ENCODE measurements at places on chromosomes 11 and 22.

DNA sequence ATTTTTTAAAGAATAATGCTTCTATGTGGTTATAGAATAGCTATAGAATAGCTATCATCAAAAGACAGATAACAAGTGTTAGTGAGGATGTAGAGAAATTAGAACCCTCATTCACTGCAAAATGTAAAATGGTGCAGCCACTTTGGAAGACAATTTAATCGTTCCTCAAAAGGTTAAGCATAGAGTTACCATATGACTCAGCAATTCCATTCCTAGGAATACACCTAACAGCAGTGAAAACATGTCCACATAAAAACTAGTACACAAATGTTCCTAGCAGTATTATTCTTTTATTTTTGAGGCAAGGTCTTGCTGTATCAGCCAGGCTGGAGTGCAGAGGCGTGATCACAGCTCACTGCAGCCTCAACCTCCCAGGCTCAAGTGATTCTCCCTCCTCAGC, 34.0 kb downstream of the RTL6 start:
- DNase-seq = no peak

GRCh38 chr22:23278883-23279675, 98.8 kb downstream of the BCR start:
- no peak for DNase-seq

- no peak for DNase-seq
Observed at GRCh38 chr11:41579546-41579945, 120.1 kb upstream of the LRRC4C start.

DNA sequence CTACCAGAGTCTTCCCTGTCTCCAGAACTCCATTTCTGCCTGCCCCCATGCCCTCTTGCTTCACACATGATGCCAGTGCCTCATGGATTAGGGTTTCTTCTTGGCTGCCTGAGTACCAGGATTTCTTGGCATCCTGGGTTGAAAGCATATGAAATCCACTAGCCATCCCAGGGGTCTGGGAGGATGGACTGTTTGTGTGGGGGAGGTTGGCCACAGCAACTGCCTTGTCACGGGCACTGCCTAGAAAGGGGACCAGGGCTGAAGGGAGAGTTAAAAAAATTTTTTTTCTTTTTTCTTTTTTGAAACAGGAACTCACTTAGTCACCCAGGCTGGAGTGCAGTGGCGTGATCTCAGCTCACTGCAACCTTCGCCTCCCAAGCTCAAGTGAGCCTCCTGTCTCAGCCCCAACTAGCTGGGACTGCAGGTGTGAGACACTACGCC, 4.2 kb downstream of the USP35 start:
- DNase-seq = no peak

DNA sequence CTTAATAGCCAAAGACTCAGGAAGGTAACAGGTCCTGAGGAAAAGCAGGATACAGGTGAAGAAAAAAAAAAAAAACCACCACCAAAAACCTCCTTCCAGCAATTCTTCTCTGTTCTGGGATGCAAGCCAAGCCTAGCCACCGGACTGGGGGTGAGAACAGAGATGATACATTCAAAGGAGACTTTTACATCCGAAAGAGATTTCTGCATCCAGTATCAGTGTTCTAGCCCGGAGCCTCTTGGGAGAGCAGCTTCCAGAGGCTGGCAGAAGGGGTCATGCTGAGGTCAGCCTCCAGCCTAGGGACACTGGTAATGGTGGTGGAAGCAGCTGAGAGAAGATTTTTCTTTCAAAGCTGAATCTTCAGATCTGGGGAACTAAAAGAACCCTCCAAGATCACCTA, 76.2 kb downstream of the KCNC1 start:
- DNase-seq = no peak

GRCh38 chr22:37636186-37636948, 3.1 kb upstream of the SH3BP1 start:
- no peak for DNase-seq

GRCh38 chr11:134497586-134497985, 85.5 kb upstream of the B3GAT1 start:
- no peak for DNase-seq

DNA sequence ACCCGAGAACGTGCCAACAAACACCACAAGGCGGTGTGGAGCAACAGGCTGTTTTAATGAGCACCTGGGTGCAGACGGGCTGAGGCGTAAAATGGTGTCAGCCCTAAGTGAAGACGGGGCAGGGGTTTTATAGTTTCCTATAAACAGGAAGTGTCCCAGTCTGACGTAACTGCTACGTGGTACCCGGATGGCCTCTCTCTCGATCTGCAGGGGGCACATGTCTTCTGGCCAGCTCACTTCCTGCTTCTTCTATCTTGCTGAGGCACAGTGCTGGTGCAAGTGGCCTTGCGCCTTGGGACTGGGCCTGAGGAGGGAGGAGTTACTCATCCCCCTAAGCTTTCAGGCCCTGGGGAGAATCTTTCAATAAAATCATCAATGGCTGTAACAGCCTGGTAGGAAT, 20.9 kb downstream of the OOSP3 start:
- DNase-seq = no peak

- DNase-seq = no peak
Observed at GRCh38 chr11:60631944-60632343, 67.5 kb upstream of the MS4A8 start.

- DNase-seq = no peak
Observed at GRCh38 chr11:106540001-106540400, 462.5 kb downstream of the AASDHPPT start.

DNA sequence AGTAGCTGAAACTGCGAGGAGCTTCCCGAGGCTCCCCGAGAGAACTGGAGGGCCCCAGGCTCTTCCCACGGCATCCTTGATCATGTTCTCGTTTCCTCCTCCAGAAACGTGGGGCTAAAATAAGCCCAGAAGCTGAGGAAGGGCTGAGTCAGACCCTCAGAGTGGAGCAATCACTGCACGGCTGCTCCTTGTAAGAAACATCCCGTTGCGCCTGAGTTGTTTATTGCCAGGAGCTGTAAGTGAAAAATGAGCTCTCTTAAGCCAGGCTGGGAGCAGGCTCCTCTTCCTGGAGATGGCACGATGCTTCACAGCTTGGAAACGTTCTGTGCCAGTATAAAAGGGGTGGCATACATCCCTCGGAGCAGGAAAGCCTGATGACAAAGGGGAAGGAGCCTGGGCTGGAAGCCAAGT, 47.3 kb upstream of the SYN3 start:
- DNase-seq = no peak

DNA sequence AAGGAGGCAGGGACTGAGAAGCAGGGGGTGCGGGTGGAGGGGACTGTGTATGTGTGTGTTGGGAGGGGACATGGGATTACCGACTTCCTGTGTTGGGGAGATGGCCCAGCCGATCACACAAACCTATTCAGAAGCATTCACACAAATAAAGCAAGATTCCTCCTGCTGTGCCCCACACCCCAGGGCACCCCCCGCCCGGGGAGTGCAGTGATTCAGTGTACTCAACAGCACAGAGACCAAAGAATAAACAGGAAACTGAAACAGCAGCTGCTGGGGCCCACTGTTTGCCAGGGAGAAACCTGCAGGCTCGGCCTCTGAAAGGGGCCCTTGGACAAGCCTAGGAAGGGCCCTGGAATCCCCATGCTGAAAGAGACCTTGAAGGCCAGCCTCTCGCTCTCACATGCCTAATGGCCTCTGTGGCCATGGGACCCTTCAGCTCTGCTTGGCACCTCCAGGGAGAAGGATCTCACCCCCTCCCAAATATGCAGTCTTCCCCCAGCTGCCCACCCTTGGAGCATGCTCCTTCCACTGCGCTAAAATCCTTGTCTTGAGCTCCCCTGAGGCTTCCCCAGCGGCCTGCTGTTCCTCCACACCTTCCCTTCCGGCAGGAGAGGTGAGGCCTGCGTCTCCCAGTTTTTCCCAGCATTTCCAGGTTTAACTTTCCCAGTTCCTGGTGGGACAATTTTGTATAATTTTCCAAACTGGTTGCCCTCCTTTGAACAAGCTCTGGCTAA, 72.9 kb downstream of the CSNK2A3 start:
- DNase-seq = no peak

GRCh38 chr22:50608996-50609395, 8.4 kb downstream of the MAPK8IP2 start:
- no peak for DNase-seq

GRCh38 chr11:20315800-20316199, 47.7 kb upstream of the HTATIP2 start:
- no peak for DNase-seq

- no peak for DNase-seq
Observed at GRCh38 chr11:130146796-130147195, 12.8 kb upstream of the ST14 start.

- no peak for DNase-seq
Observed at GRCh38 chr11:8056810-8057463, 24.1 kb upstream of the TUB start.

- peak; percentile 23 for DNase-seq
Observed at GRCh38 chr11:83572581-83573496, 286.7 kb upstream of the CCDC90B start.

GRCh38 chr11:124402326-124402922, 3.6 kb upstream of the OR8B3 start:
- peak; percentile 70 for DNase-seq

- no peak for DNase-seq
Observed at GRCh38 chr11:113238721-113239120, 75.7 kb upstream of the TTC12 start.

DNA sequence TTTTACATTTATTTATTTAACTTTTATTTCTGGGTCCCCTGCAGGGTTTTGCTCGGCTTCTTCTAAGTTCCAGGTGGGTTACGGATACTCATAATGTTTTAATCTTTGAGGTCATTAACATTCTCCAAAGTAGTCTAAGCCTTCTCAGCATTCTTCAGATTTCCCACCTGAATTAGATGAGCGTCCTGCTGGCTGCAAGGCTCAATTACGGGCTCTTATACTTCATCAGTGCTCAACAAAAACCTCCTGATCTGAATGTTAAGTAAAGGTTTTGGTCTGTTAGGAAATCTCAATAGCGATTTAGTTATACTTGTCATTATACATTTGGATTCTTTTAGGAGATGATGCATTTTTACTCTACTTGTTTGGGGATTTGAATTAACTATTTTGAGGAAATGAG, 27.3 kb upstream of the NFRKB start:
- DNase-seq = no peak

DNA sequence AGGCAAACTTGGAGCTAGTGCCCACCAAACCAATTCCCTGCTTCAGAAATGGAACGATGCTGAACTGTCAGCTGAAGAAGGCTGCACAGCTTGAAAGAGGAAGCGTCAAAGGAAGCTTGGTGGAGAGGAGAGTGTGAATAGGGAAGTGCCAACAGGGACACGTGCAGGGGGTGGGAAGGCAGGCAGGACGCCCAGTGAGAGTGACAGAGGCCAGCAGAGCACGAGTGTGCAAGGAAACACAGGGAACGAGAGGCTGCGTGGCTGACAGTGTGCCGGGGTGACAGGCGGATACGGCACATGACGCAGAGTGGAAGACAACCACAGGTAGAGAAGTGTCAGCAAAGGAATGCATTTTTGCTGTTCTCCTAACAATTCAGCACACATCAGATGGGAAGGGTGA, 196.4 kb downstream of the LARGE1 start:
- no peak for DNase-seq

DNA sequence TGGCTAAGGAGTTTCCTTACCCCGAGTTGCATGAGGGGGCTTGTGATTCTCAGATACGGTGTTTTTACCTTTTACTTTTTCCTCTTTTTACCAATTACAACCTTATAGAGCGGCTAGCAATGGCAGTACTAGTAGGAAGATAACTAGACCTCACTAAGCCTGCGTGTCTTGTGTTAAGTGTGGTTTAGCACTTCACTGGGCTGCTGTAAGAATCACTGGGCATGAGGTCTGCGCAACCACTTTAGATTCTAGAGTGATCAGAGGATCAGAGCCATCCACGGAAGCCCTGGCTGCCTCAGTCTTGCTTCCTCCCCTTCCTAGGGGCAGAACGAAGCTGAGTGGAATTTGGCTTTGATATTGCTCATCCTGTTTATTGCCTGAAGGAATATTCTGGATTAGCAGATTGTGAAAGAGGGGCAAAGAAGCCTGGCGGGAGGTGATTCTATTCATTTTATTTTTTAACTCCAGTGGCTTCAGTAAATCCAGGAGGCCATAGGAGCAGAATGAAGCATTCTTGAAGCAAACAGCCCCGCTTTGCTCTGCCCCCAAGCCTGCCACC, 88.5 kb downstream of the GRAMD1B start:
- DNase-seq = no peak

DNA sequence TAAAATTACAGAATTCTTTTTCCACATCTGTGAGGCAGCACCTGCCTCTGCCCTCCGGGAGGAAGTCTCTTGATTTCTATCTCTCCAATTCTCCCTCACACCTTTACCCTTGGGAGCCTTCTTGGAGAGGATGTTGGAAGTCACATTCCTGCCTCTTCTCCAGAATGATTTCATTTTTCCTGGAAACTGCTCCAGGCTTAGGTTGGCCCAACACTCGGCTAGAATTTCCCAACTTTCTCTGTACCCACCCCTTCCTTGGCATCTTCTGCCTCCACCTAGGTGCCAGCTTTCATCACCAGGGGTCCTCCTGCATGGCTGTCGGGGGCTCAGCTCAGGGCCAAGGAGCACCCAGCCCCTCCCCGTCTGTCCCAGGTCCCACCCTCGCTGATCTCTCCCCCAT, 43.2 kb downstream of the SLCO2B1 start:
- DNase-seq = no peak

Measured in non-pigmented ciliary epithelial cell (primary cell).